MCF 10A (cell line): ENCODE measurements at places on chromosomes 7 and 10. TPM values are rescaled to one million over a fixed set of nuclear protein-coding genes. Genes with fewer than 3 reads are reported as not detected.
A peak's percentile ranks its signal among the peaks of the same experiment; 100 is the strongest.

- DNase-seq, result no peak
These were observed 125.3 kb upstream of the SGCE start for GRCh38 chr7:94781236-94781635.

The LAMB4 gene
- 0.35 TPM in 1 of 2 replicates, not detected in the other for total RNA-seq

- DNase-seq, result peak; percentile 58
These were observed 359.8 kb upstream of the KLF6 start for GRCh38 chr10:4144817-4145216.

The CYP26C1 gene
- 0.07 and 0.14 TPM in 2 replicates for total RNA-seq

The NUTM2E gene
- 0.12 and 0.37 TPM in 2 replicates for total RNA-seq

The PPIF gene
- 76.5 and 76.9 TPM in 2 replicates for total RNA-seq

GRCh38 chr7:26958834-26959233, 94.4 kb upstream of the SKAP2 start:
- peak; percentile 85 for DNase-seq

- DNase-seq, result no peak
These were observed 9.9 kb upstream of the COL13A1 start for GRCh38 chr10:69791812-69792211.

GRCh38 chr10:5089865-5090264, 4.3 kb upstream of the AKR1C3 start:
- DNase-seq, result peak; percentile 89

GRCh38 chr10:101221549-101221948, 7.7 kb downstream of the LBX1 start:
- peak; percentile 50 for DNase-seq

DNA sequence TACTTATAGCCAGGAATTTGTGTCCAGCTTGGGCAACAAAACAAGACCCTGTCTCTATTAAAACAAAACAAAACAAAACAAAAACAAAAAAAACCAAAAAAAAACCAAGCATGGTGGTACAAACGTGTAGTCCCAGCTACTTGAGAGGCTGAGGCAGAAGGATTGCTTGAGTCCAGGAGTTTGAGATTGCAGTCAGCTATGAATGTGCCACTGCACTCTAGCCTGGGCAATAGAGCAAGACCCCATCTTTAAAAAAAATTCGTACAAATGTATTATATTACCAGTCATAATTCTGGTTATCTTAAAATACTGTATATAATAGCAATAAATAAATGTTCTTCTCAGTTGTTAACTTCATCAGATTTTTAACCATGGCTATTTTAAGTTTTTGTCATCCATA, 2.3 kb upstream of the BBS9 start:
- DNase-seq, result no peak

DNA sequence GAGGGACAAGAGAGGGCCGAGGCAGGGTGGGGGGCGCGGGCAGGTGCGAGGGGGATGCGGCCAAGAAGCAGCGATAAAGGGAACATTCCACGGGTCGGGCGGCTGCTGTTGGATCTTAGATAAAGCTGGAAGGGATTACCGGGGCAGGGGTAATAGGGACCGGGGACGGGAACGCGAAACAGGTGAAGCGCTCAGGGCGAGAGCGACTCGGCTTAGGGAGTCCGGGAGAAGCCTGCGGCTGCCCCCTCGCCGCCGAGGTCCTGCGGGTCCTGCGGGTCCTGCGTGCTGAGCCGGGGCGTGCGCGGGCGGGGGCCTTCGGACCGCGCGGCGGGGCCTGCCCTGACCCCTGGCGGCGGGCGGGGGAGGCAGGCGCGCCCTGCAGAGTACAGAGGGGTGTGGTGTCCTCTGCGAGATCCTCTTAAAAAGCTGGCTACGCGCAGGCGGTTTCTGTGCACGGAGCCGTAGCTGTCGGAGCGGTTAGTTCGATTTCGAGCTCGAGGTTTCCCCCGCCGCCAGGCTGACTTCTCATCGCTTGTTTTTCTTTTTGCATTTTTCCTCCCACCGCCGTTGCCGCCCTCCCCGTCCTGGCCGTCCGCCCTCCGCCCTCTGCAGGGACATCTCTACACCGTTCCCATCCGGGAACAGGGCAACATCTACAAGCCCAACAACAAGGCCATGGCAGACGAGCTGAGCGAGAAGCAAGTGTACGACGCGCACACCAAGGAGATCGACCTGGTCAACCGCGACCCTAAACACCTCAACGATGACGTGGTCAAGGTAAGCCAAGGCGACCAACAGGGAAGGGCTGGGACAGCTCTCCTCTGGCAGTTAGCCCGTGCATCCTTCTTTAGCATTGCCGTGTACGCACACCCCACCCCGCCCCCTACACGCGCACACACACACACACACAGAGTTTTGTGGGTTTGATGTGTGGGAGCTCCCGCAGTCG, 1.4 kb downstream of the CAV1 start:
- DNase-seq, result peak; percentile 85

The LGI1 gene
- not detected in 2 replicates for total RNA-seq

GRCh38 chr7:35038354-35038753, 1.1 kb upstream of the DPY19L1 start:
- DNase-seq, result no peak

GRCh38 chr10:62742536-62743061, 61.9 kb upstream of the ADO start:
- no peak for DNase-seq

GRCh38 chr10:128686630-128687278, 560.5 kb upstream of the MKI67 start:
- DNase-seq, result no peak

DNA sequence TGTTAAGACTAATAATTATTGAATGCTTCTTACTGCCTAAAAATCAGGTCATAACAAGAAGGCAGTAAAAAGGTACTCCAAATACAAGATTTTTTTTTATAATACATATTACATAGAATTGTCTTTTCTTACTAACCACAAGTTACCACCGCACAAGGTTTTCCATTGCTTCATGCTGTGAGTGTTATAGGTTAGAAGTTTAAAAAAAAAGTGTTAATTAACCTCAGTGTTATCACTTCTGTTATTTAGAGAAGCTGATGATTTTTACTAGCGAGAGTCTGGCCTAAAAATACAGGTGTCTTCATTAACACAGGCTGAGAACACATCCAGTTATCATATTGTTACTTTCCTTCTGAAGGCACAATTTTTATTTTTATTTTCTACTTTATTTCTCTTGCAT, 1281.9 kb upstream of the CELF2 start:
- DNase-seq, result no peak

GRCh38 chr7:88092676-88092999, 127.2 kb downstream of the SRI start:
- no peak for DNase-seq

DNA sequence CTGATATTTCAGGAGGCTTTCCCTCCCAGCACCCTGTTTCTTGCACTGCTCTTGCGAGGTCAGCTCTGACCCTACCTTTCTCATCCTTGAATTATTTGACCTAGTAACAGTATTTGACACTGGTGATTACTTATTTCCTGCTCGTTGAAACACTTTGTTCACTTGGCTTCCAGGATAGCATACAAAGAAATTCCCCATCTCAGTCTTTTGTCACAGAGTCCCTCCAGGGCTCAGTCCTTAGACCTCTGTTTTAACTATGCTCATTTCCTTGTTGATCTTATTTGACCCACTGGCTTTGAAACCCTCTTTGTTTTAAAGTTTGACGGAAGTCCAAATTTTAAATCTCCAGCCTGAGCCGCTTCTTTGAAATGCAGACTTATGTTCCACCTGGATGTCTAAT, 29.9 kb downstream of the BMPR1A start:
- DNase-seq, result no peak

The SEMA3A gene
- 1.5 and 3.2 TPM in 2 replicates for total RNA-seq

The SCART1 gene
- total RNA-seq, result 0.93 and 1.3 TPM in 2 replicates

DNA sequence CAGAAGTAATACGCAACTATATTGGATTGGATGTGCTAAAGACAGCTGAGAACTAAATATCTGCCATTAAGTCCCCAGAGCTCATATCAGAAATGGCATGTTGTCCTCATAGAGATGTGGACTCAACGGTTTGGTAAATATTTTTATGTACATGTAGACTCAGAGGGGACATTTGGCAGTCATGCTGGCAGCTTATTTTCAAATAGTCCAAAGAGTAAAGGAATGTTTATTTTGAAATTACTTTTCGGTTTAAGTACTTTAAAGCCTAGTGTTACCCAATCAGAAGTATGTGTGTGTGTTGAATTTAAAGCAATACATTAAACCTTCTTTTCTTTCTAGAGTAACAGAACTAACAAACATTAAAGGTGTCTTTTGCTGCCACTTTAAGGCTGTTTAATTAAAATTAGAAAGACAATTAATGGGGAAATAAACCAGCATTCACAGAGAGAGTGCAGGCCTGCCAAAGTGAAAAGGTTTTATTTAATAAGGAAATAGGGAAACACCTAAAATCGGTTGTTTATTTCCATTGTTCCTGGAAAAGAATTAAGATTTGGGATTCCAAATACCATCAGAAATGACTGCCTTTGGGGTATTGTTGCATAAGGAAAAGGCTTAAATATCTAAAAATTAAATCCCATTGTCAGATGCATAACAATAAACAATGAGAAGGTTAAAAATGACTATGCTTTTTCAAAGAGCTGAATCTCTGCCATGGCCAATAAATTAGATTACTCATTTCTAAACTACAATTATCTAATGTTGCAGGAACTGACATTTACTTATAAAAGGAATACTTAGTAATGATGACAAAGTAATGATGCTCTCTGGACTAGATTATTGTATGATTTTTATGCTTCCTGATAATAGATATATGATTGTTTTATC, 113.4 kb upstream of the AHR start:
- DNase-seq, result no peak

- DNase-seq, result peak; percentile 56
These were observed 3.2 kb downstream of the HOXA5 start for GRCh38 chr7:27140126-27140857.

DNA sequence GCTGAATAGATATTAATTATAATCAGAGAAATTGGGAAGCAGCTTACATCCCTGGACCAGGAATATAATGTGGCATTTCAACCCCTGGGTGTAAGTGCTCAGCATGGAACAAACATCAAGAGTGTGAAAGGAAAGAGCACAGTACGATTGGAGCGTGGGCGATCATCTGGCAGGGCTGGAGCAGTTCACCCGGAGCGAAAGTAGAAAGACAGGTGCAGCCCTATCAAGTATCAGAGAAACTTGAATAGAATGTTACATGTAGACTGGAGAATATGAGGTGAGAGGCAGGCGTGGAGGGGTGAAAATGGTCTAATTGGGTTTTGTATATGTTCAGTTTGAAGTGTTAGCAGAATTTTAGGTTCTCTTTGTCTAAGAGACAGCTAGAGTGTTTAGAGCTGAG, 303.0 kb downstream of the MDFIC start:
- no peak for DNase-seq

GRCh38 chr10:122490786-122491680, 29.7 kb downstream of the HTRA1 start:
- peak; percentile 85 for DNase-seq

GRCh38 chr7:38630720-38631673, at the start of gene AMPH:
AMPH (minus strand) TSS chr7:38631373; CDS start chr7:38631351, 22 bp downstream.
- peak; percentile 37 for DNase-seq

- peak; percentile 2 for DNase-seq
These were observed 302.6 kb upstream of the MYO3A start for GRCh38 chr10:25631471-25631870.

GRCh38 chr7:44175730-44176129, 13.5 kb downstream of the GCK start:
- no peak for DNase-seq

DNA sequence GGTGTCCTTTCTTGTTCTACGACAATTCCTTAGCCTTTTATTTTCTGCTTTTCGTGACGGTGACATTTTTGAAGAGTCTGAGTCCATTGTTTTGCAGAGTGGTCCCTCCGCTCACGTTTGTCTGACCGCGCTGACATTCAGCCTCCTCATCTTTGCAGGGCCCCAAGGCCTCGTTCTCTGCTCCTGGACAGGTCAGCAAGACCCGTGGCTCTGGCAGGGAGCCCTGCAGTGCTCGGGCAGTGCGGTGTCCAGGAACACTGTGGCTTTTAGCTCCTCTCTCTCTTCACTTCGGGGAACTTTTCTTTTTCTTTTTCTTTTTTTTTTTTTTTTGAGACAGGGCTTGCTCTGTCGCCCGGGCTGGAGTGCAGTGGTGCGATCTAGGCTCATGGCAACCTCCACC, 142.5 kb downstream of the DNAJB6 start:
- no peak for DNase-seq

DNA sequence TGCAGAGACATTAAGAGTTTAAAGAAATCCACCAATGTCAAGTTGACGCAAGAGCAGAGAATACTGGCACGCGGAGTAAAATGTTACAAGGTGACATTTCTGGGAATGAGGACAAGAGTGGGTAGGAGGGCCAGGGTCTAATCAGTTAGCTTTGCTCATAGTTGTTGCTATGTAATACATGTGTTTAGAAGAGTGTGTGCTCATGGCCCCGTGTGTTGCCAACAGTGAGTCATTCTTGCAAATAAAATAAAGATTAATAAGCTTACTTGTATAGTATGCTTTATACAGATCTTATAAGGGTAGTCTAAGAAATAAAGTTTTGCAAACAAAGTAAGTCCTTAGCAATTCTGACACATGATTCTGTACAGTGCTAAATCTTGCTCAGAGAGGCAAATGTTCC, 64.5 kb downstream of the DNMBP start:
- peak; percentile 58 for DNase-seq

- no peak for DNase-seq
These were observed 328.9 kb downstream of the RPS24 start for GRCh38 chr10:78362406-78363022.

The HOXA2 gene
- total RNA-seq, result 1.2 and 1.4 TPM in 2 replicates

The STEAP2 gene
- total RNA-seq, result 0.68 and 1.3 TPM in 2 replicates

The TRIM50 gene
- total RNA-seq, result not detected in 2 replicates

The SYT15 gene
- 0.79 and 0.84 TPM in 2 replicates for total RNA-seq

DNA sequence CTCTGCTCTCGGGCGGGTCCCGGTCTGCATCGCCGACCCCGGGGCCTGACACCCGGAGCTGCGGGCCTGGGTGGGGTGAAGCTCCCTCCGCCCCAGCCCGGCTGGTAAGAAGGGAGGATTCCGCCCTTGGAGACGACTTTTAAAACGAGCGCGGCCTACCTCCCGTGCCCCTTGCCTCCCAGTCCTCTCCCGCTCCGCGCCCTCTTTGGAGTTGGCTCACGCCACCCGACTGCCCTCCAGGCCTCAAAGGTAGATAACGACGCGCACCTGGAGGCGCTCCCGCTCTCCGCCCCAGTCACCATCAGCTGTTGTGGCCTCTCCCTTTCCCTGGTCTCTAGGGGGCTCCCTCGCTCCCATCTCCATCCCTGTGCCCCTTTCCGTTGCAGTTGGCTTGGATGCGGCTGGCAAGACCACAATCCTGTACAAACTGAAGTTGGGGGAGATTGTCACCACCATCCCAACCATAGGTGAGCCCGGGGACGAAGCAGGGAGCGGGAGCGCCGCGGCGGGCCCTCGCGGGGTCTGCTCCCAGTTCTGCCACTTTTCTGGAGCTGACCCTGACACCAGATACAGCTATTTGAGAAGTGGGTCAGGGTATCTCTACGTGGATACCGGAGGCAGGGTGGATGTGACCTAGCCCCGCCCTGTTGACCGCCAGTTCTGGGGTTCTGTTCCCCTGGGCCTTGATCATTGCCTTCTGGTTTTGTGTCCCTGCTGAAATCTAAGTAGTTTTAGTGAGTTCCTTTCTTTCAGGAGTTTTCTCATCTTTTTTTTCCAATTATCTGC, 679 bp downstream of the ARF5 start:
- peak; percentile 52 for DNase-seq

The SPDYE11 gene
- not detected in 2 replicates for total RNA-seq

- no peak for DNase-seq
These were observed 127.3 kb downstream of the CAMK1D start for GRCh38 chr10:12476656-12477055.
